ENCODE measurements at places on chromosomes 12 and 14. TPM values are rescaled to one million over a fixed set of nuclear protein-coding genes. Genes with fewer than 3 reads are reported as not detected.

GRCh38 chr12:126342866-126343265, 1277.6 kb downstream of the AACS start:
- no peak for DNase-seq

The MEG3 gene
- 262 TPM for total RNA-seq

DNA sequence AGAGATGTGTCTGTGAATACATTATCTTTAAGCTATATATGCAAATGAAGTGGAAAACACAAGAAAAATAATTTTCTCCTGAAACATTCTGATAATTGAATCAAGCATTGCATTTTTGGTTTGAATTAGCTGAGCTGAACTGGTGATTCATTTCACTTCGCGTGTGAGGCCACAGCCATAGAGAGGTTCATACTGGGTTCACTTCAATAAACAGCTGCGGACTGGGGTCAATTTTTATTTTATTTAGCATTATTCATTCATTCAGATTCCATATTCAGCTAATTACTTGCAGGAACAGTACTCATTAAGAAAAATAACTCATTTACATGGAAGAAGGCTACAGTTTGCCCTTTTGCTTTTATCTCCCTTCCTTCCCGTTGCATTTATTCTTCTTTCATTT, 195.2 kb upstream of the LRIG3 start:
- DNase-seq = peak; percentile 22

DNA sequence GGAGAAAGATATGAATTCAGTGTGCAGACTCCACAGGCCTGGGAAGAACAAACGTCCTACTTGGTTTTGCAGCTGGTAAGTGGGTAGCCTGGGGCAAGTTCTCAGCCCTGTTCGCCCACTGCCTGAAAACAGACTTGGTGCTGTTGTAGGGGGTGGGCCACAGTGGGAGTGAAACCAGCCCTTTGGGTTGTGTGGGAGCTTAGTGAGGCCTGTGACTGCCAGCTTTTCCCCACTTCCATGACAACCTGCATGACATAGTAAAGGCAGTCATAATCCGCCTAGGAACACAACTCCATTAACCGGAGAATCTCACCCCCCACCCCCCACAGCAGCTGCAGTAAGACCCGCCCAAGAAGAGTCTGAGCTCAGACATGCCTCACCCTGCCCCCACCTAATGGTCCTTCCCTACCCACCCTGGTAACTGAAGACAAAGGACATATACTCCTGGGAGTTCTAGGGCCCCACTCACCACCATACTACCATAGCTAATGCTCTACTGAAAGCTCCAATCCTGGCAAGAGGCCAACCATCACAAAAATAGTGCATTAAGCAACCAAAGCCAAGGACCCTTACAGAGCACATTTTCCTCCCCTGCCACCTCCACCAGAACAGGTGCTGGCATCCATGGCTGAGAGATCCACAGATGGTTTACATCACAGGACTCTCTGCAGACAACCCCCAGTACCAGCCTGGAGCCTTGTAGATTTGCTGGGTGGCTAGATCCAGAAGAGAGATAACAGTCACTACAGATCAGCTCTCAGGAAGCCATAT, 39.8 kb upstream of the LMNTD1 start:
- no peak for DNase-seq

DNA sequence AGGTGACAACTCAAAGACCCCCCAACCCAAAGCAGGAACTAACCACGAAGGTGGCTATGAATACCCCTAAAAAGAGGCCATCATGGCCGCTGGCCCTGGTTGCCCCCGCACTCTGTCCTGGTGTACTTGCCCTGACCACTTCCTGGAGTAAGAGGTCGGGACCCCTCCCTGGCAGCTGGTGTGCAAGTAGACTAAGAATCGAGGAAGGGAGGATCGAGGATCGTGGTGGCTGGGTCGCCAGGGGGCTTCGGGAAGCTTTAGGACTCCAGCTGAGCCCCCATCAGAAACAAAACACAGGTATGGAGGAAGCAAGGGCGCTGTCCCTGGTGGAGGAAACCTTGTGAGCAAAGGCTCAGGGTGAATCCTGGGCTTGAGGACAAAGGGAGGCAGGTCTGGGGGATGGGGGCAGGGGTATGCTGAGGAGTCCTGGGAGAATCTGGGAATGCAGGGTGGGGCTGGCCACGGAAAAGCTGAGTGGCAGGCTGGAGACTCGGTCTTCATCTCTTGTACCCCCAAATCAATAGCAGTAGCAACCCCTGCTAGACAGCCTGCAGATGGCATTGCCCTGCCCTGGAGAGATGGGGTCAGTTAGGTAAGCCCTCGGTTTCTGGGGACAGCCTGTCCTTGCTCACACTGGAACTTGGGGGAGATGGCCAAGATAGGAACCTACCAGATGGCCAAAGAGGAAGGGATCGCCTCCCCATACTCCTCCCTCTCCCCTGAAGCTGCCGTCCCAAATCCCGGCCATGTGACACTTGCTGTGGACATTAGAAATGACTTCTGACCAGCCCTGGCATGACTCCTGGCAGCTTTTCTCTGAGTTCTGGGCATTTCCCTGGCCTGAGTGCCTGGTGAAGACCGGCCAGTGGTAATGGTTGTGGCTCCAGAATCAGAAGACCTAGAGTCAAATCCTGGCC, 45.3 kb upstream of the ESRRB start:
- DNase-seq = no peak

DNA sequence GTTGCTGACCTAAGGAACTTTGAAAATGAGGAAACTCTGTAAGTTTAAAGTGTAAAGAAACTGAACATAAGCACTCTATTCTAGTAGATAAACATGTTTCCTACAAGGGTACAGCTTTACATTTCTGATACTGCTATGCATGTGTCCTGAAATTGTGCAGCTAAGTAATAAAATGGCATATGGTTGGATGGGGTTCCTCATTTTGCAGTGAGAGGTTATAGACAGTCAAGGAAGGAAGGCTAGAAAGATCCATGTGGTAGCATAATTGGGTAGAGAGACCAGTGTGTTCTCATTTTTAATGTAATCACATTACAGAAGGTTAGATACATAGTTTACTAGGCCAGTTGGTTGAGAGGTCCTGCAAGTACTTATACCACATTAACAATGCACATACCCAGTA, 477.0 kb downstream of the TMEM121 start:
- no peak for DNase-seq
